Stimulated activated CD4-positive, alpha-beta T cell treated with anti-CD3 and anti-CD28 coated beads, Interleukin-12 subunit alpha, Interleukin-12 subunit beta, amount 100 ng/mL, for 4 hours (primary cell): ENCODE measurements at places on chromosomes 2 and 18.

DNA sequence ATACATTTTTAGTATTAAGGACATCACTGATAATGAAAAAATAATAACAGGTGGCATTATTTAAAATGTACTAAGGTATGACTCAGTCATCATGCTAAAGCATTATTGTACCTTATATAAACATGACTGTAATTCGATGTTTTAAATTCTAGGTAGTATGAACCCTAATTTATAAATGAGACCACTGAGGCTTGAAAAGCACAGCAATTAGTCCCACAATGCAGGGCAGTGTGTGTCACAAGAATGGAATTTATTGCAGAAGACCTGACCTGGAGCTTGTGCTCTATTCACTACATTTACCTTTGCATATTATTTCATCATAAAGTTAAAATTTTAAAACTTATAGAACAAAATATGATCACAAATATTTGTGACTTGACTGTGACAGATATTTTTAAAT lies 358.5 kb upstream of the DSEL start:
- no peak for DNase-seq

DNA sequence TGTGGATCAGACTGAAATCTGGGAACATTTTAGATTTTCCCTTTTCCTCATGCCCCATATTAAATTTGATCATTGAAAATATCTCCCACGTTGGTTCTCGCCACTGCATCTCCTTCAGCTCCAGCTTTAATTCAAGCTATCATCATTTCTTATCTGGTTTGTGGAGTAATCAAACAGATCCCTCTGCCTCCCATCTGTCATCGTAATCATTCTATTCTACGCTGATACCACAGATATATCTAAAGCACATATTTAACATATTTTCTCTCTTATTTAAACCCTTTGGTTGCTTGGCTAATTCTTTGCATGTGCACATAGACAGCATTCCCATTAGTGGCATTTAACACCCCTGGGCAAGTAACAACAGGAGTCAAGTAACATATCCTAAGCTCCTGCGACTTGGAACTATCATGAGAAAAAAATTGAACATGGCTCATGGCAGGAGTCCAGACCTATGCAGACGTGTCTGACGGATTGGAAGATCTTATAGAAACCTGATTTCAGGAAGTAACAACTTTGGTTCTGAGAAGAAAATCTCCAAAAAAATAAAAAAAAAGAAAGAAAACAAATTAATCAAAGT lies 158.8 kb upstream of the KYNU start:
- DNase-seq = no peak

DNA sequence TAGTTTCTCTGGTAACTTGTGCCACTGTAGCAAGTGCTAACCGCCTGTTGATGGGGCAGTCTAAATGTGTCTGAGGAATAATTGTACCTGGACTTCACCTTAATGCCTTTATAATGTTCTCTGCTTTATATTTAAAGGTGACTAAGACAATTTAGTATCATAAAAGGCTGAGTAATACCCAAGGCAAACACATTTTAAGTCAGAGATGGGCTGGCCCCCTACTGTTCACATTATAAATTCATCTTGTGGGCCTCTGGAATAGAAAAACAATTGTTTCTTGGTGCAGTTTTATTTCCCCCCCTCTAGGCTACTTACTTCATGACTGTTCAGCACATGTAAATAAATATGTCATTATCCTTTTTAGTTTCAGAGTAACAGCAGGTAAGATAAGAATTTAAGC lies 559.3 kb upstream of the PIK3C3 start:
- DNase-seq = no peak

DNA sequence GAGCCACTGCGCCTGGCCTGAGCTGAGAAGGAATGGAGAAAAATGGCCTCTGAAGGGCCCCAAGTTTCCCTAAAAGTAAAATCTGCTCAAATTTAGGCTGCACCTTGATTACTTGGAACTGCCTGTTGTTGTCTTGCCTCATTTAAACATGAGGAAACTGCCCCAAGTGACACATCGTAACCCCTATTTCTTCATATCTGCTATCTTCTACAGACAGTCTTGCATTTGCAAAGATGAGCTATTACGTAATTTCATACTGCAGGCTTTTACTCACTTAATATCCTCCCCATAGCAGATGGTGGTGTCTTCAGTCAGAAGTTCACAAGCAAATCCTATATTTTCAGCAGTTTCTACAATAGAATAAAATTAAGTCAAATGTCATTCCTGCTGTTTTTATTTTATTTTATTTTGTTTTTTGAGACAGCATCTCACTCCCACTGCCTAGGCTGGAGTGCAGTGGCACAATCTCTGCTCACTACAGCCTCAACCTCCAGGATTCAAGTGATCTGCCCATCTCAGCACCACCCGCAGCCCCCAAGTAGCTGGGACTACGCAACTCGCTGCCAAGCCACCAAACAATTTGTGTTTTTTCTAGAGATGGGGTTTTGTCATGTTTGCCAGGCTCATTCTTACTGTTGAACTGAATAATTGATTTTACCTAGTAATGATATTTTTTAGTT lies 45.3 kb upstream of the NARS1 start:
- no peak for DNase-seq

DNA sequence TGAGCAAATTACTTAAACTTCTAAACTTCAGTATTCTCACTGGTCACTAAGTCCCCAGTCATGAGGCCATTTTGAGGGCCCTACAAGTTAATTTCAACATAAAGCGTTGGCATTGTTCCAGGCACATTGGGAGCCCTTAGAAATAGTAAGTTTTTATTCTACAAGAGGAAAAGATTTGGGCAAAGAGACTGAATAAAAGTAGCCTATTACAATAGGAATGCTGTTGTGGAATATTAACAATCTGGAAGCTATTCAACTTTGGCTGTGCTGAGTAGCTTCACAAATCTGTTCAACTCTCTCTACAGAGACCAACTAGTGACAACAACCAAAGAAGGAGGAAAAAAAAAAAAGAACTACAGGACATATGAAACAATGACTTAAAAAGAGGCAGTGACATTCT lies 1287.5 kb upstream of the NXPH2 start:
- DNase-seq = no peak

DNA sequence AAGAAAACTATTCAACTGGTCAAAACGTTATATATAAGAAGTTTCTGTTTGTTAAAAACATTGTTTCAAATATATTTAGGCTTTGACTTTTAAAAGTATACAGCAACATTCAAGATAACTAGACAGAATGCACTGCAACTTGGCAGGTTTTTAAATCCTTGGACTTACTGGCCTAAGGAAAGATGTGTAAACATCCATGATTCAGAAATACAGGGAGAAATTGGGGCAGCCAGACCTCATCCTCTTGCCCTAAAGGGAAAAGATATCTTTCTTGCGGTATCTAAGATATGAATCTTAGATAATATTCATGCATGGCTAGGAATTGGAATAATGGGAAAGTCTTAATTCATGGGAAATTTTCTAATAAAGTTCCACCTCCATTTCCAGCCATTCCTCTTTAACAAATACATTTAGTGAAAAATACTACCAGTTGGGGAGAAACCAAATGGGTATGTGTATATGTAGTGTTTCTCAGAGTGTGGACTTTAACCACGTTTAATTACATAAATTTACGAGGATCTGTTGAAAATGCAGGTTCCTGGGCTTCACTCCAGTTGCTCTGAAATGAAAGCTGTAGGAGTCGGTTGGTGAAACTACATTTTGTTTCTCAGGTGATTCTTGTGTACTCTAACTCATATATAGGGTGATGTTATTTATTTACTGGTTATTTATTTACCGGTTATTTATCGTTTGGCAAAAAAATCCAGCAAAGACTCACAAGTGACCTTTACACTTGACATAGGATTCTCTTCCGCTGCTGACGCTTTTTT lies 587 bp upstream of the TANK start:
- DNase-seq = no peak
